ENCODE measurements at places on chromosomes 7 and 10. TPM values are rescaled to one million over a fixed set of nuclear protein-coding genes. Genes with fewer than 3 reads are reported as not detected.

GRCh38 chr7:49398236-49398635 is 375.2 kb upstream of the VWC2 start:
- DNase-seq = no peak

- no peak for DNase-seq
Measured at GRCh38 chr10:132957131-132957530, 14.8 kb upstream of the CFAP46 start.

DNA sequence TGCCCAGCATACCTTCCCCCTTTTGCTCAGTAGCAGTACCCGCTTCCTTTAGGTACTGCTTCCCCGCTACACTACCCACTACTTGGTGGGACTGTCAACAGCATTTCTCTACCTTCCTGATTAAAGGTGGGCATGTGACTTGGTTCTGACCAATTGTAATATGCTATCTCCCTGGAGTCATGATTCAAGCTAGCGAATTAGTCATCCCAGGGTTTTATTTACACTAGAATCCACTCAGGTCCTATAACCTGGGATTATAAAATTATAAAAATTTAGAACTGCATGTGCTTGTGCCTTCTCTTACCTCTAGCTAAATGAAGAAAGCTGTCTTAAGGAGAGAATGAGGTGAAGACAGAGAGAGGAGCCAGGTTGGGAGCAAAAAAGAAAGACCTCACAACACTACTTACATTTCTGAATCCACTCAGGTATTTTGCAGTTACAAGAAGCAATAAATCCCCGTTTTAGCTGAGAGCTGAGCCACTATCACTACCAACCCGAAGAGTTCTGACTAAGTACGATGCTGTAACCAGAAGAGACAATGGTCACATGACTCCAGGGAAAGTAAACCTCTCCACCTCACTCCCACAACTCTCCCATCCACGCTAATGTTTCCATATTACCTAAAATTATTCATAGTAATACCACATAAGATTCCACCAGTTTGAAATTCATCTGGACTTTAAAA is 9.7 kb downstream of the GBX1 start:
- DNase-seq = peak; percentile 20

GRCh38 chr10:74763934-74764591 is 62.3 kb upstream of the KAT6B start:
- DNase-seq = no peak

The CRTAC1 gene
- total RNA-seq = not detected

DNA sequence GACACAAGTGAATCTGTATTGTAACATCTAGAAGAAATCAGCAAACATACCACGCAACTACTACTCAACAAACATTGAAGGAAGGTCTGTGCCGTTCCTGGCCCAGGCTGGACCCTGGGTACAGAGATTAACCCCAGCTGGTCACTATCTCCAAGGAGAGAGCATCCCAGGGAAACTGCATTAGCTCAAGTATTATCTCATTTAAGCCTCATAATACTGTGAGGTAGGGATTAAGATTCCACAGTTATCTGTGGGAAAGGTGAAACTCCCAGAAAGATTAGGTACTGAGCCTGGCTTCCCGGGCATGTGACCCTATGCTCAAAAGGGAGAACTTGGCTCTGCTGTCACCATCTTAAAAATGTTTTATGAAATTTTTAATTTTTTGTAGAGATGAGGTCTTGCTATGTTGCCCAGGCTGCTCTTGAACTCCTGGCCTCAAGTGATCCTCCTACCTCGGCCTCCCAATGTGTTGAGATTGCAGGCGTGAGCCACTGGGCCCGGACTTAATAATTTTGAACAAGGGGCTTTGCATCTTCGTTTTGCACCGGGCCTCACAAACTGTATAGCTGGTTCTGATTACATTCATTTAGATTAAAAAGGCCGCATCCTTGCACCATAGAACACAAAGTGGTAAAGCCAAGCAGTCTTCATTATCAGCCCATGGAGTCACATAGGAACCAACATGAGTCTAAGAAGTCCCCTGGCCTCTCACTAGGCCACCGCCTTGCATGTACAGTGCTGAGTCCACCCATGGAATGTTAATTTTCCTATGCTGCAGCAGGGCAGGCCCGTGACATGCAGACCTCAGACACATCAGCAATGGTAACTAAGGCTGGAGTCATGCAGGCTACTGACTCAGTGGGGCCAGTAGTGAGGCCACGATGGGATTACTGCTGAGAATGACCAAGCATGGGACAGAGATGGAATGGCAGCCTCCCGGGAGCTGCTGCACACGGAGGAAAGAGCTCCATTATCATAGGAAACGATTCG is 5.5 kb upstream of the CTBP2 start:
- DNase-seq = no peak

The CHRM2 gene
- total RNA-seq = 7.9 TPM

DNA sequence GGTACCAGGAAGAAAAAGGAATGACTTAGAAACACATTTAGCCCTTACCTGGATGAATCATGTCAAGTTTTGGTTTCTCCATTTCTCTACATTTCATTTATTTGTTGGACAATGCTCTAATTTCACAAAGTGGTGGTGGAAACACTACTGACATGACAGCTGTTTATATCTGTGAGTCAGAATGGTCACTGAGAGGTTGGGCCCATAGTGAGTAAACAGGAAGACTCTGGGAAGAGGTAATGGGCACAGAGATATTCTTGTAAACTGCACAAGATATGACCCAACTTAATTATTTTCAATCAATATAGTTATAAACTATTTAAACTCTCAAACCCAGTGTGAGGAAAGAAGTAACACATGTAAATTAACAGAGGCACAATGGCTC is 176.3 kb upstream of the MEOX2 start:
- DNase-seq = no peak

GRCh38 chr10:24238519-24239247 is 29.7 kb downstream of the KIAA1217 start:
- DNase-seq = no peak

The COL17A1 gene
- total RNA-seq = under 0.01 TPM

GRCh38 chr7:7207876-7208275 is 25.5 kb downstream of the C1GALT1 start:
- DNase-seq = peak; percentile 71

The PTPN20 gene
- 0.33 TPM for total RNA-seq

- no peak for DNase-seq
Measured at GRCh38 chr7:127382301-127383085, 10.0 kb downstream of the ZNF800 start.

The IDI2 gene
- total RNA-seq = not detected

The LIPK gene
- total RNA-seq = not detected

- no peak for DNase-seq
Measured at GRCh38 chr7:16721541-16721940, 32.0 kb upstream of the TSPAN13 start.

- DNase-seq = no peak
Measured at GRCh38 chr10:77139252-77140160, 498.1 kb downstream of the KCNMA1 start.

The SNCG gene
- 8.7 TPM for total RNA-seq

- no peak for DNase-seq
Measured at GRCh38 chr7:131637859-131638258, 81.4 kb upstream of the PODXL start.

GRCh38 chr7:24227603-24228359 is 56.2 kb upstream of the NPY start:
- no peak for DNase-seq

- peak; percentile 82 for DNase-seq
Measured at GRCh38 chr7:140003913-140004382, 58.8 kb downstream of the PARP12 start.

- no peak for DNase-seq
Measured at GRCh38 chr10:121583258-121583657, 15.0 kb downstream of the FGFR2 start.

The FKBP6 gene
- not detected for total RNA-seq

The NOM1 gene
- 13.9 TPM for total RNA-seq

All from fibroblast of lung (primary cell).